ENCODE measurements at places on chromosomes 1 and 21.
A peak's percentile ranks its signal among the peaks of the same experiment; 100 is the strongest.

- DNase-seq = no peak
Observed at GRCh38 chr1:231411036-231411531, 11.0 kb downstream of the EGLN1 start.

DNA sequence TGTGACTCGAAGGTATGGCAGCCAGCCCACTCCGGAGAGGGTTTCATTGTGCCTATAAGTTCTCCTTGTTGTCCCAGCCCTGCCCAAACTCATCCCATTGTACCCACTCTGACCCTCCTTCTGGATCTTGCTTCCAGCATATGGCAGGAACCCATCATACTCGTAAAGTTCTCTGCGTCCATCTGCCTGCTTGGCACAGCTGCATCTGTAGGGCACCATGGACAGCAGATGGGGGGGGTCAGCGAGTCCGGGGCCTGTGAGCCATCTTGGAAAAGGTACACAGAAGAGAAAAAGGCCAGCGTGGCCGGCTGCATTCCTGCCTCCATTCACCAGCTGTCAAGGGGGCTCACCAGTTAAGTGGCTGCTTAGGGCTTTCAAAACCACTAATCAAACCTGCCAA, 94.9 kb upstream of the IGSF21 start:
- no peak for DNase-seq

- DNase-seq = no peak
Observed at GRCh38 chr1:218254296-218254946, 30.7 kb upstream of the RRP15 start.

DNA sequence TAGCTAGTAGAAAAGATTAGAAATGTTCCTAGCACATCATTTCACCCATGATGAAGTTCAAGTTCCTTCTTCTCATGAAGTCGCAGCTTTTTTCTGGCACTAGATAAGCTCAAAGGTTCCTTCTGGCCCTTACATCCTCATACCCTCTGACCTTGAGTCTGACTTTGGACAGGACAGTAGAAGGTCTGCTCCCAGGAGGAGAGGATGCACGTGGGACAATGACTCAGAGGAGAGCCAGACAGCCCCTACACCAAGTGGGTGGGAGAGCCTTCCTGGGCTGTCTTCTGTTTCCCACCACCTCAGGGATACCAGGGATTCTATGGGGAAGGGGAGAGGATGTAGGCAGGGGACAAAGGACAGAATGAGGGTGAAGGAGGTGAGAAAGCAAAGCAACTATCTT, 86.0 kb downstream of the HHIPL2 start:
- no peak for DNase-seq

DNA sequence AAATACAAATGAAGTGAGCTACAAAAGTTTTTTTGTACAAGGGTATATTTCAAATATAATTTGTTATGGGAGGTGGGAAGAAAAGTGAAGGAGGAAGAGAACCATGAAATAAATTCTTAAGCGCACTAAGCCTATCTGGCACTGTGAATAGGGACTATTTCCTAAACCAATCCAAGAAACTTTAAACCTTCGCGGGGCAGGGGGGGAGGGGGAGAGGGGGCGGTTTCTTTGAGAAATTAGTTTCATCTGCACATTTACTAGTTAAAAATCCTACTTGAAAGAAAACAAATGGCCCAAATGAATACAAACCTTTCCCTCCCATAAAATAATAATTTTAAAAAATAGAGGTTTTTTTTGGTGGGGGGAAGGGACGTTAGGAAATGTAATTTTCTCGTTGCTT, 364 bp downstream of the GOLPH3L start:
- no peak for DNase-seq

GRCh38 chr1:171868217-171868803, 27.0 kb downstream of the DNM3 start:
- no peak for DNase-seq

- peak; percentile 54 for DNase-seq
Observed at GRCh38 chr1:15226388-15227255, 20.4 kb upstream of the FHAD1 start.

DNA sequence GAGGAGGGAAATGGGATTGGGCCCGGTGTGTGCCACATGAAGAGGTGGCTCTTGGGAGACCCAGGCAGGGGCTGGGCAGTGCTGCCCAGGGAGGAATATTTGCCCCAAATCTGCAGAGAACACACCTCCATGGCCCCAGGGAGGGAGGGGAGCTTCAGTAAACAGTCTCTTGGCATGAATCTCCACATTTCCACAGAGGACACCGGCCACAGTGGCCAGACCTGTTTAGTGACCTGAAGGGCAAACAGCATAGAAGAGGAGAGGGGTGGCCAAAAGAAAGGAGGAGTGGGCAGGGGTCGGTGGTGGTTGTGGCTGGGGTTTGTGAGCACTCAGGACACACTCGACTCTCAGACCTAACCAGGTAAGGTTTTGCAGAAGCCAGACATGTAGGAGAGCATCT, 54.0 kb upstream of the IFFO2 start:
- no peak for DNase-seq

DNA sequence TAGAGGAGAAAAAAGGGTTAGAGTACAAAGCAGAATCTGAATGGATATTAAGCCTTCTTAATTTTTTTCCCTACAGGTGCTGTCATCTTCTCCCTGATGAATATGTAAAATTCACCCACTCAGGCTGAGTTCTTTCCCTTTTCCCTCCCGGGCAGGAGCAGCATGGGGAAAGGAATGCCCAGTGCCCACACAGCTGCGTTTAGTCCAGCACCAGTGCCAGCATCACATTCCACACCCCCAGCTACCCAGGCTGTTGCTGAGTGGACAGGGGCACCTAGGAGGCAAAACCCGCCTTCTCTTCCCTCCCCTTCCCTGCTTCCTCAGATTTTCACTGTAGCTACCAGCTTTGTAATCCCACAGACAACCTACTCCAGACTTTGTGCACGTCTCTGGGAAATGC, 3.4 kb upstream of the CADM3 start:
- DNase-seq = no peak

- DNase-seq = peak; percentile 4
Observed at GRCh38 chr1:52240592-52241210, 98.8 kb downstream of the ZFYVE9 start.

DNA sequence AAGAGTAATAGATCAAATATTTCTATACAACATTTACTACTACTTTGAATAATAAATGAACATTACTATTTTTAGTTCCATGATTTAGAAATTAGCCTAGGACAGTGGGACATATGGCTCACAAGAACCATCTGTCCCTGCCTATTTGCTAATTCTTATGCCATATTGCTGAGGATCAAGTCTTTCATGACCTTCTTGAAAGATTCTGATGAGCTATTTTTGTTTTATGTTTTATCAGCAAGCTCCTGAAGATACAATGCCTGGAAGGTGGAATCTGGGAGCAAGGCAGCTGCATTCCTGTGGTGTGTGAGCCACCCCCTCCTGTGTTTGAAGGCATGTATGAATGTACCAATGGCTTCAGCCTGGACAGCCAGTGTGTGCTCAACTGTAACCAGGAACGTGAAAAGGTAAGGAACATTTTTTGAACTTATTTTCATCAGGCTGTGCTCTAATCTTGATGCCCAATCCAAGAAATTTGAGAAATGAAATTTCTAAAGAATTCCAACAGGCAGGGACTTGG, 326.7 kb downstream of the PAPPA2 start:
- no peak for DNase-seq

GRCh38 chr1:236484310-236484971, 39.3 kb upstream of the LGALS8 start:
- no peak for DNase-seq

DNA sequence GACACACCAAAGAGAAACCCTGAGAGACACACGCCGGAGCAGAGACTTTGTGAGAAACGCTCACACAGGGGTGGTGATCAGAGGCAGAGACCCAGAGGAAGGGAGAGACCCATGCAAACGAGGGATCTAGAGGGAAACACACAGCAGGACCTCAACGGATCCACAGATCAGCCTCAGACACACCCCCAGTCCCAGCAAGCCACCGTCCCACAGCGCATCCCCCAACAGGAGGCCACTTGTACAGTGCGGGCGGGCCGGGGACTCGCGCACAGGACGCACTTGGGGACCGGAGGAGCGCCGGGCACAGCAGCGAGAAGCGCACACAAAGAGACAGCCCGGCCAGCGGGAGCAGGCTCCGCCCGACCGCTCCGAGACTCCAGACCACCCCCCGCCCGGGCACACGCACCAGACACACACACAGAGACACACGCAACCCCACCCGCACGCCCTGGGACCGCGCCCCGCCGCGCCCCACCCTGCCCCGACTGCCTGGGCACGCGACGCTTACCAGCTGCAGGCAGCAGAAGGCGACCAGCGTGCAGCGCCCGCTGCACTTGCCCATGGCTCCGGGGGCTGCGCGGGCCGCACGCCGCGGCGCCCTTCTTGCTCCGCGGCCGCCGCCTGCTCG, 587 bp downstream of the NKAIN1 start:
- peak; percentile 67 for DNase-seq

DNA sequence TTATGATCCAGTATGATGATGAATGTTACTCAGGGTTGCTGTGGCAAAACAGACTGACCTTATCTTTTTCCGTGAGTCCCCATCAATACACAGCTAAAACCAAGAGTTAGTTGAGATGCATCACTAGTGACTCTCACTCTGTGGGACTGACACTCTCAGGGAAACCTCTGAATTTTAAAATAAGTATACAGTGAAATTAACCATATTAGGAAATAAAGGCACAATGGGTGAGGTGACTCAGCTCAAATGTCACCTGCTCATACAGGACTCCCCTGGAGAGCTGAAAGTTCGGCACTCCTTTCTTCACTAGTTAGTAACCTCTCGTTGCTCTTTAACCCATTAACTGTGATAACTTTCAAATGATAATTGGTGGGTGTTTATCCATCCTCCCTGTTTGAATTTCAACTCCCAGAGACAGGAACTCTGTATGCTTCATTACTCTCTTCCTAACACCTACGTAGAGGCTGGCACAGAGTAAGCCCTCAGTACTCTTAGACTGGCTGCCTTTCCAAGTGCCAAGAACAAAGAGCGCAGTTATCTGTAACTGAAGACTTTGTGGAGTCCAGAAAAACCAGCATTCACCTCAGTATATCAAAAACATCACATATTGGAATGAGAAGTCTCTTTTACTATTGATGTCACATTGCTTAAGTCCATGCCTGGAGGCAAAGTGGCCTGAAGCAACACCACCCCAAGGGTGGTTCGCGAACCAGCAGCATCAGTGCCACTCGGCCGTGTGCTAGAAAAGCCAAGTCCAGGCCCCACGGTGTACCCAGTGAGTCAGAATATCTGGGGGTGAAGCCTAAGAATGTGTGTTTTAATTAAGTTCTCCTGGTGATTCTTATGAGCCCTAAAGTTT, 91.1 kb downstream of the NIBAN1 start:
- no peak for DNase-seq

- DNase-seq = no peak
Observed at GRCh38 chr1:17585266-17585987, 45.9 kb downstream of the ARHGEF10L start.

GRCh38 chr1:210438928-210439841, 110.5 kb downstream of the HHAT start:
- DNase-seq = no peak

- DNase-seq = no peak
Observed at GRCh38 chr1:181180407-181181031, 92.0 kb downstream of the IER5 start.

- DNase-seq = no peak
Observed at GRCh38 chr1:85433096-85433495, 31.9 kb downstream of the DDAH1 start.

- DNase-seq = no peak
Observed at GRCh38 chr21:34965200-34966174, 83.6 kb downstream of the RUNX1 start.

DNA sequence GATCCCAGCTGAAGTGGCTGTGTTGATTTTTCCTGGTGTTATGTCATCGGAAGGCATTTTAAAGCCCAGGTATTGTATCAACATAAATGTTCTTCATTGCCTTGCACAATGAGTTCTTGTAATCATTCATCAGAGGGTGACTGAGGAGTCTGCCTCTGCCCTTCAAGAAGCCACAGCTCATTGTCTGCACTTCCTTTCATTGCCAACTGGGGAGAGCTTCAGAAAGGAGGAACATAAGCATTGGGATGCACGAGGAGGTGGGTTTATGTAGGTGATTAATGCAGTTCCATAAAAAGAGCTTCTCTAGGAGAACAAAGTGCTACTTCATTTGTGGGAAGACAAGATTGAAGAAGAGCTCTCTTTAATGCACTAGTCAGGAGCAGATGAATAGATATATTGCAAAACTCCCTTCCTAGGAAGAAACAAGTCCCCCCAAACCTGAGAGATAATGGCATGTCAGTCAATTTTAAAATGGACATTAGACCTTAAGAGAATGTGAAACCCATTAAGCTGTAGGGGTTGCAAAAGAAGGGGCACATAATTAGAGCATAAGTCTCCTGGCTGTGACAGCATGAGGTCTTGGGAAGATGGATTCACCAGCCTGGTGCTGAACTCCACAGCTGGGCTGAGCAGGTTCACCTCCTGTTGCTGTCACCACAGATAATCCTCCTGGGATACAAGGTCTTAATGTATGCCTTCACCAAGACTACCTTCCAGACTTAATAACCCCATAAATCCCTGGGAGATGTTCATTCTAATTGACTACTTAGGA, 124.6 kb downstream of the BACH1 start:
- no peak for DNase-seq

GRCh38 chr1:150516616-150517015, 1.1 kb downstream of the FALEC start:
- DNase-seq = no peak

- DNase-seq = no peak
Observed at GRCh38 chr1:58979086-58979485, 195.2 kb upstream of the JUN start.

DNA sequence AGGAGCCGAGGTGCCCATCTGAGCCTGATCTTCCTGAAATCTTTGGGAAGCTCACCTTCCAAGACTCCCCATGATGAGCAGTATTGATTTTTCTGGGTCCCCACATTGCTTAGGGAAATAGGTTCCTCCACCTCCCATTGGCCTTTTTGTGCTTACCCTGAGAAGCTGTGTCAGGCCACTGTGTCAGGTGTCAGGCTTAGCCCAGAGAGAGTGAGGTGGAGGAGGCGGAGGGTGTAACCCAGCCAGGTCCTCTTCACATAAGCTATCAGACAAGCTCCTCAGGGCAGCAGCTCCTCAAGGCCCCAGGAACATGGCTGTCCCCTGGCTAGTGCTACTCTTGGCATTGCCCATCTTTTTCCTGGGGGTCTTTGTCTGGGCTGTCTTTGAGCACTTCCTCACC, 352 bp downstream of the AADACL4 start:
- DNase-seq = no peak

DNA sequence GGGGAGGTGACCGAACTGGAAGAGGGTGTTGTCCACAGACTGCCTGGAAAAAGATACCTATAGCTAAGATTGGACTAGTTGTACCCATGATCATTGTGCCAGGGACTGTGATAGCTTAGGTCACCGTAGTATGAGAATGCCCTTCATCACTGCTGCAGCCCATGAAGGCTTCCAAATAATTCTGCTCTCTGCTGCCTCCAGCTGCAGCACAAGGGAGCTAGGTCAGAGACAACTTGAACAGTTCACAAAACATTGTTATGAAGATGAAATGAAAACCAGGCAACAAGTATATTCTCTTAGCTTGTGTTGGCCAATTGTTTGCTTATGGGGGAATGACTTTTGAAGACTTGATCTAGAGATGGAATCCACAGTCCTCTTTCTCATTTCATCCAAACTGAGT, 246.7 kb downstream of the MRPL39 start:
- no peak for DNase-seq
